ENCODE measurements at places on chromosomes 6 and 20. TPM values are rescaled to one million over a fixed set of nuclear protein-coding genes. Genes with fewer than 3 reads are reported as not detected.

DNA sequence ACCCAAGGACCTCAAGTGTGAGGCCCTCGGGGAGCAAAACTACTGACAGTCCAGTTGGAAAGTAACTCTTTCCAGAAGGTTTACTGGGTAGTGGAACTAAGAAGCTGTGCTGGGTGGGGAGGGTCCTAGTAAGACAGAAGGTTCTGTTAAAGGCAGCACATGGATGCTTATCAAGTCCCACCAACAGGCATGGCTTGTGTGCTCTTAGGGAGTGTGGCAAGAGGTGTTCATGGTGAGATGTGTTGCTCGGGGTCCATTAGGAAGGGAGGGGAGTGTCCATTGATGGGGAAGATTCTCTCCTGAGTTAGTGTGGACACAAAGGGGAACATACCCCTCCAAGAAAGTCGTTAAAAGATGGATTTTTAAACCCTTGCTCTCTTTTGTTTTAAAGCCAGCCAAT lies 120.6 kb downstream of the LY86 start:
- DNase-seq = no peak

Gene RSPH4A
- not detected for total RNA-seq

GRCh38 chr6:118894425-118895260 lies 691 bp downstream of the ASF1A start:
- peak; percentile 40 for DNase-seq

GRCh38 chr6:13304580-13305260 lies 23.6 kb downstream of the TBC1D7 start:
- DNase-seq = no peak

DNA sequence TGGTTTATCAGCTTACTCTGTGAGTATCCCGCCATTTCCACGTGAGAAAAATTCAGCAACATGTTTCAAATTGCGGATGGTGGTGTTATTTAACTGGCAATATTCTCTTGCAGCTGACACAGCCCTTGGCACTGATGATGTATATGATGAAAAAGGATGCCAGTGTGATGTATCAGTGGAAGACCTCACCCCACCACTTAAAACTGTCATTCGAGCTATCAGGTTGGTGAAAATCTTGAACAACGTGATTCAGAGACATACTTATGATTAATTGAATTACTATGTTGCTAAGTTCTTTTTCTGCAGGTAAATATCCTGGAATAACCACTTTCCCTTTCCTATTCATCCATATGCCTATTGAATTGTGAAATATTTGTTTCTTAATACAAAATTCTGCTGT lies 55.7 kb downstream of the KHDC1L start:
- DNase-seq = peak; percentile 25

Gene TTLL9
- not detected for total RNA-seq

GRCh38 chr20:51763965-51764602 lies 4.1 kb downstream of the ATP9A start:
- DNase-seq = no peak

Gene PPP1R14C
- 3.0 TPM for total RNA-seq

DNA sequence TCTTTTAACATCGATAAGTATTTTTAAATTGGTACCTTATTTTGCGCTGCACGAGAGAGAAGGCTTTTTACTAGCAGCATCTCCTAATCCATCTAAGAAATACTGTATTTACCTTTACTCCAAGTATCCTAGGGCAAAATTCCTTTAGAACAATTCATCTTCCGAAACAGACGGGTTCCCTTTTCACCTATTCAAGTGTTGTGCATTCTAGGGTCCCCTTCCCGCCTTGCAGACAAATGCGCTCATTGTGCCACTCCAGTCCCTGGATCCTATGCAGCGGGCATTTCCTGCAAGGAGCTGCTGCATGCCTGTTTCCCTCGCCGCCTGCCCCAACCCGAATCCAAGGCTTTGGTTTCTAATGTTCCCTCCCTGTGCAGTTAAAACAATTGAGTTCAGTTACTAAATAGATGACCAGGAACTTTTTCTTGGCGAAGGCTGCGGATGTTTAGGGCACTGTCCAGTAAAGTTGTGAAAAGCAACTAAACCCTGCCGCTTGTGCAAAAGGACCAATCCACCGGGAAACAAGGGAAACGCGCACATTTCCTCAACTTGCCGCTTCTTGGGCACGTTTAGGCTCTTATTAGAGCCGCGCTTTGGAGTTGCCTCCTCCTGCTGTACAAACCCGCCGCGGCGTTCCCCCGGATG lies 556 bp upstream of the SCAF8 start:
- DNase-seq = peak; percentile 64
